ENCODE measurements at places on chromosomes 13 and 19.

- no peak for DNase-seq
Measured at GRCh38 chr19:43438291-43439031, 23.8 kb downstream of the TEX101 start.

DNA sequence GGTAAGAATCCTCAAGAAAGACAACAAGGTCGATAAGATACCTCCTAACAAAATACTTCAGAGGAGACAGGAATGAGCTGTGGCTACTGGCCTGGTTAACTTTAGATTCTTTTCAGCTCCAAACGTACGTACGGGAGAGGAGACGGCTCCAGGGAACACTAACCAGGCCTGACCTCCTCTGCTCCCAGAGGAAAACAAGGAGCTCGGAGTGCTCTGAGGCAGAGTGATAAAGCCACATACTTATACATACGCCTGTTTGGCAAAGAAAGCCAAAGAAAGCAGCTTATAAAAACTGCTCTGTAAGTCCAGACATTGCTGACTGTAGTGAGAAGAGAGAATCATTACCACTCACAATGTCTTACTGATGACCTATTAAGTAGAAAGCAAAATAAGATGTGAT is 263.9 kb downstream of the MZT1 start:
- DNase-seq, result no peak

GRCh38 chr19:5048727-5049553 is 80.0 kb downstream of the KDM4B start:
- DNase-seq, result no peak

- no peak for DNase-seq
Measured at GRCh38 chr13:106357198-106357597, 178.3 kb downstream of the EFNB2 start.

DNA sequence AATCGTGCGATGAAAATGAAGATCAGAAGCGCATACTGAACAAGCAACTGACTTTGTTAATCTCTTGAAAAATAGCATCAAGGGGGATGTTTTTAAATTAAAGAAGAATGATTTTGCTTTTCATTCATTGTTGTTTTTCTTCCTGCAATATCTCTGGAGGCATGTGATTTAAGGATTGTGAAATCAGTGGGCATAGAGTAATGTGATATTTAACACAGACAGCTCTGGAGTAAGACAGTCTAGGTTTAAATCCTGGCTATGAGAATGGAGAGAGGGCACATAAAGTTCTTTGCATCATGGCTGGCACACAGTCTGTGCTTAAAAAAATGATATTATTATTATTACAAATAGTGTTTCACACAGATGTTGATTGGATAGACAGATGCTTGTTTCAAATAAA is 243.1 kb upstream of the NBEA start:
- no peak for DNase-seq

DNA sequence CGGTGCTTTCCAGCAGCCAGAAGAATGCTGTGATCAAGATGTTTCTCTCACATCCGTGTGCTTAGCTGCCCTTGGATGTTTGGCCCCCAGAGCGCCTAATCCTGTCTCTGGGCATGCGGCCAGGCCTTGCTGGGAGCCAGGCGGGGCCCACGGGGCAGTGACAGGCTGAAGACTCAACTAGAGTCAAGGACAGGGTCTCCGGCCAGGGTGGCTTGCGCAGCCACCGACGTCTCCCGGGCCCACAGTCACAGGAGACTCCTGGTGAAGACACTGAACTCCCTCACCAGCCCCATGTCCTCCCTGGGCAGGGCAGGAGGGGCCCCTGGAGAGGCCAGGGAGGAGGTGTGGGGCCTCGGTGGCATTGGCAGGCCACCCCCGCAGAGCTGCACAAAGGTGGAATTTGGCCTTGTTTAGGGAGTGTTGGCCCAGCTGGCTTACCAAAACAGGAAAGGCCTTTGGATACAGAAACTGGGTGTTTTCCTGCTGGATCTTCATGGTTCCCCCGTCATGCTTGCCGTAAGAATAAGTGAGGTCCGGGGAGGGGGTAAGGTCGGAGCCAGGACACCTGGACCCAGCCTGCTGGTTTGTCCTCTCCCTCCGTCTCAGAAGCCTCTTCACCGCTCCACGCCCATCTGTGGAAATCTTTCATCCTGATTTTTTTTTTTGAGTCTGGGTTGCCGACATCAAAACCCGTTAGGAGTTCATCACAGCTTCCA is 10.0 kb upstream of the NDUFS7 start:
- DNase-seq, result no peak

- DNase-seq, result no peak
Measured at GRCh38 chr13:76974618-76974975, 17.3 kb upstream of the CLN5 start.

- DNase-seq, result no peak
Measured at GRCh38 chr19:14350302-14350701, 30.9 kb upstream of the ADGRE5 start.

- no peak for DNase-seq
Measured at GRCh38 chr13:50309318-50309717, 294.1 kb downstream of the KCNRG start.

- DNase-seq, result no peak
Measured at GRCh38 chr13:42477596-42478190, 96.3 kb upstream of the TNFSF11 start.

- DNase-seq, result no peak
Measured at GRCh38 chr13:21076253-21076652, 14.9 kb upstream of the LATS2 start.

DNA sequence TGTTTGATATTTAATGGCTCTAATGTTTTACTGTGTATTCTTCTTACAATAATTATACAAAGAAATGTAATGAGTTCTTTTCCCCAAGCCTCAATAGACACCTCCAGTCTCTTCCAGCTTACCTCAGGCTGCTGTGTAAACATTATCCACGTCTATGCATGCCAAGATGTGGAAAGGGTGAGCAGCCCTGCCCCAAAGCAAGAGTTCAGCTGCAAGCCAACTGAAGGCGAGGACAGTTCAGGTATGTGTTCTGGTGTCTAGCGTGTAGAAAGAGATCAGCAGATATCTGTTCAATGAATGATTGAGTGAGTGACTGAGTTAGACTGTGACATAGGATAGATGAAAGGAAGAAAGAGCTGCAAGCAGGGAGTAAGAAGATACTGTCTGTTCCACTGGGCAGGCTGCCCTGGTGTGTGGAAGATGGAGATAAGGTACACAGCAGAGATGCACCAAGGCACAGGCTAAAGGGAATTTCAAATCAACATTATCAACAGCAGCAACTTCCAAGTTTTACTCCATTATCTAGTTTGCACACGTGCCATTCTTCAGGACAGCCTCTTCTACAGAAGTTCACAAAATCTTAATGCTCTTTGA is 66.0 kb downstream of the LATS2 start:
- DNase-seq, result no peak

- DNase-seq, result no peak
Measured at GRCh38 chr13:27822258-27822872, 30.1 kb downstream of the GSX1 start.

- peak; percentile 89 for DNase-seq
Measured at GRCh38 chr19:39430675-39431593, 4.8 kb downstream of the RPS16 start.

- DNase-seq, result no peak
Measured at GRCh38 chr13:40666933-40667621, 636 bp upstream of the FOXO1 start.

GRCh38 chr19:5922161-5922545 is 8.1 kb downstream of the CAPS start:
- DNase-seq, result no peak

- DNase-seq, result peak; percentile 29
Measured at GRCh38 chr13:33016414-33017322, at the start of gene KL. TSS of gene KL (plus strand) at chr13:33016423. CDS start at chr13:33016441, 18 bp downstream.

GRCh38 chr19:47512948-47513319 is 1.9 kb downstream of the NAPA start:
- no peak for DNase-seq

DNA sequence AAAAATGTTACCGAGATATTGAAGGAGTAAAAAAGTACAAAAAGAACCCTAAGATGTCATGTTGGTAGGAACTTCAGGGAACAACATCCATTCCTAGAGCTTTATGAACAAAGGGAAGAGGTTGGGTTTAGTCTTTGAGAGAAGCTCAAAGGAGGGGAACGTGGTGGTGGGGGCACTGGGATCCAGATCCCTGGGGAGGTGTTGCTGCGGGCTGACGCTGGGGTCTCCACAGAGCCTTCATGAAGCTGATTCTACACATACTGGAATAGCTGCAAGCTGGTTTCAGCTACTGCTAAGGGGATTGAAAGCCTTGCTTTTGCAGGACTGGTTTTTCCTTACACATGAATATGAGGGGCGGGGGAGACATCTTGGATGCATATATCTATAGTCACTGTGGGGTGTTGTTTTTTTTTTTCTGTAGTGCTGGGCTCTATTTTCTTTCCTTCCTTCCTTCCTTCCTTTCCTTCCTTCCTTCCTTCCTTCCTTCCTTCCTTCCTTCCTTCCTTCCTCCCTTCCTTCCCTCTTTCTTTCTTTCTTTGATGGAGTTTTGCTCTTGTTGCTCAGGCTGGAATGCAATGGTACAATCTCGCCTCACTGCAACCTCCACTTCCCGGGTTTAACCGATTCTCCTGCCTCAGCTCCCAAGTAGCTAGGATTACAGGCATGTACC is 6.5 kb upstream of the MZF1 start:
- DNase-seq, result no peak

DNA sequence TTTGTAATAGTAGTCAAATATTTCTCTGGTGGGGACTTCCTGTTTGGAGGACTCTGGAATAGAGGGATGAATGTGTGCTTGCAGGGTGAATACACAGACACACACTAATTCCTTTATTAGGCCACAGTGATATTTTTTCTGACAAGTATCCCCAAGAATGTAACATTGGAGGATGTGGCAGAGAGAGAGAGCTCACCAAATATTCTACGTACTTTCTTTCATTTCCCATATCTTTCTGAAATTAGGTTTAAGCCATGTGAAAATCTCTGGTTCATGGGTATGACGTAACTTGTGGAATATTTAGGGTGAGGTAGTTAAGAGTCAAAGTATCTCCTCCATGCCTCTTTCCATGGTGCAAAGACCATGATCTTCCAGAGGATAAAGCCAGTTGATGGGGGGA is 463.4 kb downstream of the DIAPH3 start:
- no peak for DNase-seq

DNA sequence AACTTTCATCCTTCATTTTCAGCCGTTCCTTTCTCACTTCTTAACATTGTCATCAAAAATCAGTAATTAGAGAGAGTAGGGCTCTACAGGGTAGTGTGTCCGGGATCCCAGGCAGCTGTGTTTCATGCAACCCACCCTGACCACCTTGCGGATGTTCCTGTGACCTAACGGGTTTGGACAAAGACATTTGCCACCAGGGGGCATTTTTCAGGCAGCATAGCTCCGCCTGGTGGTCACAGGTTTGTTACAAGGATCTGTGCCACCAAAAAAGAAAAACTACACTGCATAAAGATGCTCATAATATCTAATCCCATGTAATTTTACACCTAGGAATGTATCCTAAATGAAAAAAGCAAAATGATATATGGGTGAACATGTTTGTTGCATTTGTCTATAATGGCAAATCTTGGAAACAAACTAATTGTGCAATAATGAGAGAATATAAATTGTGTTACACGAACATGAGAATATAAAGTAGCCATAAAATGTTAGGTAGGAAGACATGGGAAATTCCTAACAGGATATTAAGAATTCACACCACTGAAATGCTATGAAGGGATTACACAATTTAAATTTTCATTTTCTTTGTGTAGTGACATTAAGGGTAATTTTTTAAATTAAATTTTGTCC is 123.0 kb downstream of the SLC7A1 start:
- DNase-seq, result peak; percentile 62

DNA sequence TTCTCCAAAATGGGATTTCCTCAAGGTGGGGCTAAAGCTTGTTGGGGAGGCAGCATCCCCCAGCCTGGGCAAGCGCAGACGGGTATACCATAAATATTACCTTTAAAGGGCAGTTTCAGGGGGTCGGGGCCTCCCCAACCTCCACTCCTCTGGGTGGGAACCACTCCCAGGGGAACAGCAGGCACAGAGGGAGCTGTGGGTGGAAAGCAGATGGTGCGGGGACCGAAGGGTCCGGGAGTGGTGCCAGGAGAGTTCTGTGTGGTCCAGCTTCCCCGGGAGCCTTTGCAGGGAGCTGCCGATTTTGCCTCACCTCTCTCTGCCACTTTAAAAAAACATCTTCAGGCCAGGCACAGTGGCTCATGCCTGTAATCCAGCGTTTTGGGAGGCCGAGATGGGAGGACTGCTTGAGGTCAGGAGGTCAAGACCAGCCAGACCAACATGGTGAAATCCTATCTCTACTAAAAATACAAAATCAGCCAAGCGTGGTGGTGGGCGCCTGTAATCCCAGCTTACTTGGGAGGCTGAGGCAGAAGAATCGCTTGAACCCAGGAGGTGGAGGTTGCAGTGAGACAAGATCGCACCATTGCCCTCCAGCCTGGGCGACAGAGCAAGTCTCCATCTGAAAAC is 5.5 kb downstream of the MAST3 start:
- DNase-seq, result no peak

DNA sequence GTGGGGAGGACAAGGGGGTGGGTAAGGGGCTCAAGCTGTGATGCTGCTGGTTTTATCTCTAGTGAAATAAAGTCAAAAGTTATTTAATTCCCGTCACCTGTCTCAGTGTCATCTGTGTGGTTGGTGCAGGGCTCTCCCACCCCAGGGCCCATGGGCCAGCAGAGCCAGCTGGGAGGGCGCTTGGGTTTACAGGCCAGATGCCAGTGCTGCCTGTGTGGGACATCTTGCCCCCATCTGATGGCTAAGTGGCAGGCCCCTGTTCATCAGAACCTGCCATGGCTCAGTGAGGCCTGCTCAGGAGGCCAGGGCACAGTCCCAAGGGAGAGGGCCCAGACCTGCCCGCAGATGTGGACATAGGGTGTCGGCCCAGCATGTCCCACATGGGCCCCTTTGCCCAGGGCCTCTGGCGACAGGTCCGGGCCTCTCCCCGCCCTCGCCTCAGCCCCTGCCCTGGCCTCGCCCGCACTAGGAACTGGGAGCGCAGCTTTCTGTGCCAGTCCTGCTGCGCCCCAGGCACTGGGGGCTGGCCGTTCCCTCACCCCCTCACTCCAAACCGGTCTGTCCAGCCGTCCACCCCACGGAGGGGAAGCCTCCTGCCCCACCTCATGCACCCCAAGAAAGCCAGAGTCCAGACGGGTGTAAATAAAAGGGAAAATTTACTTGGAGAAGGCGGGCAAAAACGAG is 5.3 kb downstream of the ZNF296 start:
- DNase-seq, result no peak

DNA sequence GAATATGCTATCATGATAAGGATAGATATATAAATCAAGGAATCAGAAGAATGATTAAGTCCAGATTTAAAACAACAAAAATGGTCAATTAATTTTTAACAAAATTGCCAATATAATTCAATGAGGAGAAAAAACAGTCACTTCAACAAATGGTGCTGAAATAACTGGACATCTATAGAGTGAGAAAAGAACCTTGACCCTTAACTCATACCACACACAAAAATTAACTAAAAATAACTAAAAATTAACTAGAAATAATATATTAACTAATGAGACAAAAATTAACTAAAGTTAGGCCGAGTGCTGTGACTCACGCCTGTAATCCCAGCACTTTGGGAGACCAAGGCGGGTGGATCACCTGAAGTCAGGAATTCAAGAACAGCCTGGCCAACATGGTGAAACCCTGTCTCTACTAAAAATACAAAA is 9.5 kb downstream of the LGALS7 start:
- no peak for DNase-seq

Measured in activated CD4-positive, alpha-beta T cell treated with anti-CD3 and anti-CD28 coated beads, Interleukin-2, Interleukin-6, amounts not matched to agents 100 ng/mL and 50 ng/mL, durations not matched to agents 16 hours and 8 hours (primary cell).